Peyer's patch (tissue), 4 donors: ENCODE measurements at places on chromosomes 3 and 15. TPM values are rescaled to one million over a fixed set of nuclear protein-coding genes. Genes with fewer than 3 reads are reported as not detected.

GRCh38 chr3:142888481-142889211, at the start of gene PCOLCE2:
PCOLCE2 (minus strand) TSS chr3:142889083; CDS start chr3:142888896, 187 bp downstream.
- DNase-seq: no peak

- no peak for DNase-seq
These were observed 1.6 kb upstream of the LTF start for GRCh38 chr3:46466273-46466672.

- no peak for DNase-seq
These were observed 59.6 kb downstream of the SMAD3 start for GRCh38 chr15:67124911-67125588.

- no peak for DNase-seq
These were observed 9.1 kb upstream of the ARHGEF3 start for GRCh38 chr3:56810577-56811545.

GRCh38 chr15:90986790-90987507, 7.4 kb downstream of the PRC1 start:
- no peak for DNase-seq

The POLQ gene
- 3.9 TPM for total RNA-seq

The OR5H6 gene
- total RNA-seq: not detected

The CRABP1 gene
- 2.1 TPM for total RNA-seq

The SAMMSON gene
- not detected for total RNA-seq
